GM10248 (cell line): ENCODE measurements at places on chromosomes 4 and X.

- no peak for DNase-seq
These were observed 53.1 kb downstream of the EFNB1 start for GRCh38 chrX:68881911-68882310.

- no peak for DNase-seq
These were observed 343.7 kb downstream of the DHX15 start for GRCh38 chr4:24240655-24241054.

GRCh38 chrX:66731398-66731797, 92.5 kb upstream of the EDA2R start:
- DNase-seq: peak; percentile 15

DNA sequence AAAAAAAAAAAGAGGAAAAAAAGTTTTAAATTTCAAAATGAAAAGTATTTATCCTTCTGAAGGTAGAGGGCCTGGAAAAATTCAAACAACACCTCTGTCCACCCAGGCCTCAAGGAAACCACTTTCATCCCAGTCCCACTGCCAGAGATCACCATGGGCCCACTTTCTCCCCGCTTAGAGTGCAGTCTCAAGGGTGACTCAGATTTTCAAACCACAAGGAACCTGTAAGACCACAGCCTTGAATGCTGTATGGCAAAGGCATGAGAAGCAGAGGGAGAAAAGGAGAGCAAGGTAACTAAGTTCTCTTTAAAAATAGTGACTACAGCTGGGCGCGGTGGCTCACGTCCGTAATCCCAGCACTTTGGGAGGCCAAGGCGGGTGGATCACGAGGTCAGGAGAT, 87.9 kb upstream of the PACRGL start:
- no peak for DNase-seq

DNA sequence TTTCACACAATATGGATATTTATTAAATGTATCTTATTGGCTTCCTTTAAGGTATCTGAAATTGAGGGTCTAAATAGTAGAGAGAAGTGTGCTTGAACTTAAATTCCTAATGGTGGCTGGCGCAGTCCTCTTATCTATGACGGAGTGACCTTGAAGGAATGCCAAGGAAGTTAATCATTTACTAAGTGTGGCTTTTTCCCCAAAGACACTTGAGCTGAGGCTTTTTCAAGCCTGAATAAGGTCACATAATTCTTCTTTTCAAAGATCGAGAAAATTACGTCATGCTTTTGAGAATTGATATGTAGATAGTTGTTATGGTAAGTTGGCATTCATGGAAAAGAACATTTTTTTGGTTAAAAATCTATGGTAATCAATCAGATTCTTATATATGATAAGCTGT, 11.7 kb upstream of the PRPS2 start:
- DNase-seq: no peak

GRCh38 chrX:10567136-10567535, 53.2 kb downstream of the MID1 start:
- DNase-seq: no peak

DNA sequence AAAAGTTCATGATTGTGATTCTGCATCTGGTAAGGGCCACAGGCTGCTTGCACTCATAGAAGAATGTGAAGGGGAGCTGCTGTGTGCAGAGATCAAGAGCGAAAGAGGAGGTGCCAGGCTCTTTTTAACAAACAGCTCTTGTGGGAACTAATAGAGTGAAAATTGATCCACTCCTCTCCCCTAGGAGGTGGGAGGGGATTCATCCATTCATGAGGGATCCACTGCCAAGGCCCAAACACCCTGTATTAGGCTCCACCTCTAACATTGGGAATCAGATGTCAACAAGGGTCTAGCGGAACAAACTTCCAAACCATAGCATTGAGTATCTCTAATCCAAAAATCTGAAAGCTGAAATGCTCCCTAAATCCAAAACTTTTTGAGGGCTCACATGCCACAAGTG, 16.4 kb upstream of the PPID start:
- no peak for DNase-seq

GRCh38 chrX:140086691-140087090, 121.4 kb upstream of the CXorf66 start:
- no peak for DNase-seq

- DNase-seq: no peak
These were observed 158.8 kb upstream of the AADAT start for GRCh38 chr4:170248576-170248975.

DNA sequence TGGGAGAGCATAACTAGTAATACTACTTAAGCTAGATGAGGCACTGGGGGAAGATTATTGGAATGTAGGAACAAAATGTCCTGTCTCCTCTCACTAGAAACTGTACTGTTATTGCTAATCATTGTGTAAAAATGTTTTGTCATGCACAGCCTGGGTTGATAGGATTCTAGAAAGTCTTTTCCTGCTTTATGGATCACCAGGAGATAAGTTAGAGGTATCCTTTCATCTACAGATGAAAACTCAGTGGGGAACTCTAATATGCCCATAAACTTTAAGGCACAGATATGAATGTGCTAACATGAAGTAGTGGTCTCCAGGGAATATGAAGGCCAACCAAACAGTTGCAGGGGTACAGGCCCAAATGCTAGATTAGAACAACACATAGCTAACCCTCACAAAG, 57.5 kb downstream of the SRPX start:
- no peak for DNase-seq
